Hematopoietic multipotent progenitor cell treated with erythropoietin and hydrocortisone succinate and interleukin-3 and kit ligand, for 15 days (in vitro differentiated cells): ENCODE measurements at places on chromosomes 5 and 9.

DNA sequence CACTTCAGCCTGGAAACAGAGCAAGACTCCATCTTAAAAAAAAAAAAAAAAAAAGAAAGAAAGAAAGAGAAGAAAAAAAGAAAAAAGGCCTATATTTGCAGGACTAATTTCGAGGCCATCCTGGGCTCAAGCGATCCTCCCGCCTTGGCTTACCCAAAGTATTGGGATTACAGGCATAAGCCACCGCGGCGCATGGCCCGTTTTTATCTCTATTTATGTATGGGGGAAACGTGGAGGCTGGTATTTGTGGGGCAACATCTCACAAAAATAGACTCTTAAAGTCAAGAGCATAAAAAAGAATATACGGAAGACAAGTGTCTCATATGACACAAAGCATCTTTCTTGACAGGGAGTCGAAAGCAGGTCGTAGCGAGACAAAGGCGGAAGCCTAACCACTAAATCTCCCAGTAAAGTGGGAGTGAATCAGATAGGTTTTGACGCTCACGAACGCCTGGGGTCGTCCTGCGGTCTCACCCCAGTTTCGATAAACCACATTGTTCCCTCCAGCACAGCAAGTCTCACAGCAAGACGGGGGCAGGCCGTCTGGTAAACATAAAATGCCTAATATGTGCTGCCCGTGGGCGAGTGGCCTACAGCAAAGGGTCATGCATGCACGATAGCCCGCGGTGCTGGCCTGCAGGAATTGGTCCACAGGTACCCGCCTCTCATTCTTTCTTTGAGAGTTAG is 1.8 kb upstream of the TRIM41 start:
- DNase-seq: no peak

DNA sequence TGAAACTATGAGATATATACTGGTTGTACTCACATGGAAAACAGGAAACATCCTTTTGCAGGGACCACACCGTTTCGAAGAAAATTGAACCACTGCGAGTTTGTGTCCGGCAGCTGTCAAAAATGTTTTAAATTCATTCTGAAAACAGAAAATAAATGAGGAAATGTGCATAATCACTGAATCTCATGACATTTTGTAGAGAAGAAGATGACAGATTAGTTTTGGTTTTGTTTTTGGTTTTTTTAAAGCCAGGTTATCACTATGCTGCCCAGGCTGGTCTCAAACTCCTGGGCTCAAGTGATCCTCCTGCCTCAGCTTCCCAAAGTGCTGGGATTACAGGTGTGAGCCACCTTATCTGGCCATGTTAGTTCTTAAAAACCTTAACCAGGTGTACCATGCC is 3.5 kb downstream of the TXNDC8 start:
- DNase-seq: no peak

DNA sequence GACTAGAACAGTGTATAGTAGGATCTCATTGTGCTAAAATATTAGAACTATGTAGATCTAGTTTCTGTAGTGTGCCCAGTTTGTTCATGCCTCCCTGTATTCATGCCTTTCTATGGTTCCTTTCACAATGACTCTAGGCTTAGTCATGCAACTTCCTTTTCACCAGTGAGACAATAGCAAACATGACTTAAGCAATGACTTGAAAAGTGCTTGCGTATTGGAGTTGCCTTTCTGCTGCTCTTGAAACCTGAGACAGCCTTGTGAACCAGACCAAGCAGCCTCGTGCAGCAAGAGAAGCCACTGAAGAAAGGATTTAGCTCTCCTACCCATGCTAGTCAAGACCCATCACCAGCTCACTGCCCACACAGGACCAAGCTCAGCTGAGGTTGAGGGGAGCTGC is 294.5 kb upstream of the TAS2R1 start:
- no peak for DNase-seq

DNA sequence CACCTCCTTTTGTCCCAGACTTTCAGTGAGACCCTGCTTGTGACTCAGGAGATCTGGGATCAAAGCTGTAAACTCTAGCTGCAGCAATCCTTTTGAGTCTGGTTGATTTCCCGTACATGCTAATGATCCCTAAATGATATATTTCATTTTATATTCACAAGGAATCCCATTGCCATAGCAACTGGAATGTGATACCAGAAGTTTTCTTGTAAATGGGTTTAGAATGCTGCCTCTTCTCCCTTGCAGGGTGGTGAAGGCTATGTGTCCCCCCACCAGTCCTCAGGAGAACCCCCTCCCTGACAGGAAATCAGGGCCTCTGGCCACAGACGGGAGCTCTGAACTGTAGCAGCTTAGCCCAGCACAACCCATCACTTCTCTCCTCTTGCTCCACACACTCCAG is 215.0 kb downstream of the FSTL4 start:
- no peak for DNase-seq

DNA sequence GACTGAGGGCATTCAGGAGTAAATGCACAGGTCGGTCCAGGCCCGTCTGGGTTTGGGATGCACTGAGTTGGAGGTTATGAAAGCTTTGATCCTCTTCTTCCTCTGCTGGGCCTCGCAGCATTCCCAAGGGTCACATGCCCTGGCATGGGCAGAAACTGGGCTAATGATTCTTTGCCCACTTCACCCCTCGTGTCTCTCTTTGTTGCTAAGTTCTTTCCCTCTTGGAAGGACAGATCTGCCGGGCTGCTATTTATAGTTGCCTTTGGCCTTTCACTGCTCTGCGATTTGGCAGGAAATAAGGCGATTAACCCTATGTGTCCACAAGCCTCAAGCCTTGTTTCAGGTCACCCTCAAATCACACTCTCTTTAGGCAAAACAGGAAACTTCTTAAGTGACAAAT is 66.9 kb downstream of the ENTREP1 start:
- DNase-seq: no peak

- DNase-seq: no peak
These were observed 581.6 kb downstream of the CETN3 start for GRCh38 chr5:89827960-89828359.
